ENCODE measurements at places on chromosomes 3 and 15.

GRCh38 chr3:174051191-174051590, 653.6 kb downstream of the NLGN1 start:
- DNase-seq = no peak

DNA sequence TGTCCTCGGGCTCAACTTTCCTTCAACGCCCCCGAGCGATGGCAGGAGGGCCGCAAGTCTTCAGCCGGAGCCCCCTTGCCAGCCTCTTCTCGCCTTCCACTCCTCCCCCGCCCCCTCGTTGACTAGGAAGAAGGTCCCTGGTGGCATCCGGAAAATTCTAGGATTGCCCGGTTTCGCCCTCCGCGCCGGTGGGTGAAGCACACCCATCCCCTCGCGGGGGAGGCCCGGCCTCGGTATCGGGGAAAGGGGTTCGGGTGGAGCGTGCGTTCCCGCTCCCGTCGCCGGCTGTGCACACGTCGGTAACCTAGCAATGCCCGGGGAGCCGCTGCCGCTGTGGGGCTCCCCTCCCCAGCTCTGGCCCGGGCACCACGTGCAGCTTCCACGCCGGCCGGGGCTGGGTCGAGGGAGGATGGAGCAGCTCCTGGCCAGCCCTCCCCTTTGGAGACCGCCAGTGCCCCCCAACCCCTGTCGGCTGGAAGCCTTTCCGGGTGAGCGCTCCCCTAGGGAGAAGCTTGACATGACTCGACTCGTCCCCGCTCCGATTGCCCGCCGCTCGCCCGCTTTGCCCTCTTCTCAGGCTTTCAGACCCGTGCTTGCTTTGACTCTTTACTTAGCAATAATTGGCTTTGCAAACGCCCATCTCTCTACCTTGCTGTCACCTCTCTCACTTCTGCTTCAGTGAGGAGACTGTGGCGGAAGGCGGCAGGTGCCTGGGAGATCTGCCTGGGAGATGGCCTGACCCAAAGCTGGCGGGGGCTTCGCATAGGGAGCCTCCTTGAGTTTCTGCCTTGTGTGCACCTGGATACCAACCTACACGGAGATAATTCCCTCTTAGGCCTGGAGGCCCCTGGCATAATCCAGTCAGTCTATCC, 1.3 kb downstream of the CACNA1D start:
- DNase-seq = no peak

- peak; percentile 43 for DNase-seq
These were observed 164.5 kb downstream of the XXYLT1 start for GRCh38 chr3:195106418-195106906.

DNA sequence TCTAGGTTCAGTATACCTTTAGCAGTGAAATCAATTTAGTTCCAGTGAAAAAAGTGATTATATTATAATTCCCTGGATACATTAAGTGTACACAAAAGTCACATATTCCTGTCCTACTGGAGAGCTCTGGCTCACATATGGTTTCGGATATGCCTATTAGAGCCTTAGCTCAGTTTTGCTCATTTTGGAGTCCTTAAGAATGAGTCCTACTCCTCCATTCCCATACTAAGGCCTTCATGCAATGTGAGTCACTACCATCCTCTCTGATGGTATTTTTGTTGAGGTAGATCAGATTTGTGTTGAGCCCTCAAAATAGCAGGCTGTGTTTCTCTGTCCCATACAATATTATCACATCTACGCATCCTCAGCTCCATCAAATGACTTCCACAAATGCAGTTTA, 294.2 kb upstream of the COL8A1 start:
- DNase-seq = no peak

DNA sequence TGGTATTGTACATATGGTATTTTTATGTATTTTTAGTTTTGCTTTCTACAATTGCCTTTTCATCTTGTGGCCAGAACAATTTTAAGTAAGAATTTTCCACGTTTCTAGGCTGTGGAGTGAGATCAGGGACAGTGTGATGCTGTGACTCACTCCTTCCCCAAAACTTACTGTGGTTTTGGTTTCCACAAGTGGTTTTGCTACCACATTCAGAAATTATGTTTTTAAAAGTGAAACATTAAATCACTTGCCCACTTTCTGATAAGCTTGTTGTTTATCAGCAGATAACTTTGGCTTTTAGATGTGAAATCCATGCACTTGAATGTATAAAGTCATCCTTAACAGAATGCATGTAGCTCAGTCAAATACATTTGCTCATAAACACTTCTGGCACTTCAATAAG, 192.2 kb upstream of the THRB start:
- DNase-seq = no peak

GRCh38 chr3:174206607-174207192, 652.4 kb upstream of the NAALADL2 start:
- DNase-seq = peak; percentile 20

GRCh38 chr3:197828-198491, 1.4 kb downstream of the CHL1 start:
- no peak for DNase-seq

DNA sequence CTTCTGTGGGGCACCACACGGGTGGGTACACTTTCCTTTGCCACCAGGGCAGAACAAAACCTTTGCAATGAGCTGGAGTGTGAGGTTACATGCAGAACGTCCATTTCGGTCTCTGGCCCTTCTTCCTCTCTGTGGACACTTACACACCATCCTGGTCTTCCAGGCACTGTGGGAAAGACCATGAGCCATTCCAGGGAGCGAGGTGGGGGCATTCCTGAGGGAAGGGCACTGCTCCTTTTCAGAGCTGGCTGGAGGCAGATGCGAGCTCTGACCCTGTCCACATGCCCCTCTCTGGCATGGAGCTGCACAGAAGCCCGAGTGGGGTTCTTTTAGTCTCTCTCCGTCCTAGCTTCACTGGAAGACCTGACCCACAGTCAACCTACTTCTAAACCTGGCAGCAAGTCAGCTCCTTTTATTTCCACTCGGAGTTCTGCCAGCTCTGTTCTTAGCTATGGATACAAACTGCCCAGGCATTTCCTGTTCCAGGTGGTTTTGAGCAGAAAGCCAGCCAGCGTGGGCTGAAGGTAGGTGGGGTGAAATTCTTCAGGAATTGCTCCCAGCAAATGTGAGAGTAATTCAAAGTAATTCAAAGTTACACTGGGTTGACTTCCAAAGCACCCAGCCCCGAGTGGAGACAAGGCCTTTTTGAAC, 281.4 kb downstream of the ADAMTS17 start:
- DNase-seq = no peak

- DNase-seq = no peak
These were observed 151.1 kb downstream of the PGPEP1L start for GRCh38 chr15:98856532-98856907.

- no peak for DNase-seq
These were observed 31.4 kb downstream of the GTF2E1 start for GRCh38 chr3:120773932-120774331.

GRCh38 chr15:38307251-38307650, 54.6 kb downstream of the SPRED1 start:
- no peak for DNase-seq

GRCh38 chr3:171455603-171456550, 4.3 kb downstream of the TNIK start:
- no peak for DNase-seq

- DNase-seq = no peak
These were observed 35.7 kb upstream of the MYZAP start for GRCh38 chr15:57556040-57556439.

GRCh38 chr3:122929188-122930062, 98.1 kb downstream of the SEMA5B start:
- no peak for DNase-seq

DNA sequence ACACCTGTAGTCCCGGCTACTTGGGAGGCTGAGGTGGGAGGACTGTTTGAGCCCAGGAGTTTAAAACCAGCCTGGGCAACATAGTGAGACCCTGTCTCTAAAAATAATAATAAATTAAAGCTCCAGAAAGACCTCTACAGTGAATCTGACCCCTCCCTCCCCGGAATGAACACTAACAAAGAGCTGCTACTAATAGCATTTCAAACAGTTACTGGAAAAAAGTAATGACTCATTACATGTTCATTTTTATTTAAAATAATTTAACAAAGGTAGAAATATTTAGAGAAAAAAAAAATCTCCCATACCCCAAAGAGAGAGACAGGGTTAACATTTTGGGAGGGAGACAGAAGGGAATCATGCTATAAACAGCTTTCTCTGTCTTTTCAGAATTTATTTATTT, 2.2 kb upstream of the UBA3 start:
- DNase-seq = no peak

GRCh38 chr3:150483226-150483625, 63.1 kb downstream of the SERP1 start:
- DNase-seq = no peak

DNA sequence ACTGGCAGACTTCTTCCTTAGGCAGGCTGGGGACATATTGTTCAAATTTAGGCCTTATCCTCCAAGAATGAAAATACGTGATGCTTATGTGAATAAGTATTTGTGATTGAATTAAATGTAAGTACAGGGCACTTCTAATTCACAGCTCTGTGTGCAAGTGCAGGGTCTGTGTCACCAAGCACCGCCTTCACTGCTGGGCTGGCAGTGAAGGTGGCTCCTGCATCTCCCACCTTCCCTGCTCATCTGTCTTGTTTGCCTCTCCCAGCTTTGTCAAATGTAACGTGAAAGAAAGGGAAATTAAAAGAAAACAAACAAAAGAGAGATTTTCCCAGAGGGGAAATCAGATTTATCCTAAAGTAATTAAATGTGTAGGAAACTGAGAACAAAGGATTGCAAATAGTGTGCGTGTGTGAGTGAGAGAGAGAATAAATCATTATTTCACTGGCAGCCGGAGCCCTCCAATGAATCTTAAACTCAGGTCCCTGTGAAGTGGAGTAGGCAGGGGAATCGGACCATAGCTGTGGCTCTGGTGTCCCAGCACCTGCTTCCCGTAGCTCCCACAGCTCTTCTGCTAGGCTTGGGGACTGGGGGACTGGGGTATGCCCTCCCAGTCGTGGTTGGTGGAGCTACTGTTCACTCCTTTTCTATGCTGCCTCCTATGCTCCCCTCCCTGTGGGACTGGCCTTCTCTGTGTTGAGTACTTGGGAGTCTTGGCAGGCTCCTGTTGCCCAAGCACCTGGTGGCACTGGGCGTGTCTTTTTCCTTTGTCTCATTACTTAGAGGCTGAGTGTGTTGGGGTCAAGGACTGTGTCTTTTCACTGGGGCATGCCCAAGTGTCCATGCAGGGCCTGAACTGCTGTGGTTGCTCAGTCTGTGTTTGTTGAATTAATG, 222.2 kb downstream of the EPHB1 start:
- no peak for DNase-seq

GRCh38 chr3:114741066-114741465, 406.0 kb downstream of the ZBTB20 start:
- DNase-seq = no peak

DNA sequence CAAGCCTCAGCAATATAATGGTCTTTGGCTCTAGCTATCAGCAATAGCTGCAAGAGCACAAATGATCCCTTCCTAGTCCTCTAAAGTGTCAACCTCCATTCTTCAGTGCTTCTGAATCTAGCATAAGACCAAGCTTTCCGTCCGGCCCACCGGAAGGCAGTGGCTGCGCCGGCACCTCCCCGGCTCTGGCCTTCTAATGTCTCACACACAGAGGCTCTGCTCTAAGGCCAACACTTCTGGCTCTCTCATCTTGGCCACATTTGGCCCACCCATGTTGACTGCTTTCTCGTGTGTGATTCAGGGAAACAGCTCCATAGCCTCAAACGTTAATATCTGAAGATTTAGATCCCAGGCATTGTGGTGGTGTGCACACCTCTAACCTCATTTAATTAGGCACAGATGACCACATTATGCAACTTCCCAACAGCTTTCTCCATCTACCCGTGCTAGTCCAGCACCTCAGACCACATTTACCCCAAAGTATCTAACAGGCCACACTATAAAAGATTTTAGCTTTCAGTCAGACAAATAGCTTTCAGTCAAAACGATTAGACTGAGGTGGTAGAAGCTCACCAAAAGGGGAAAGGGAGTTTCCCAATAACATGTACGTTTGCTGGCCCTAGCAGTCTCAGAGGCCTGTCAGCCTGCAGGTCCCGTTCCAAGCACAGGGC, 19.3 kb downstream of the SLC51A start:
- DNase-seq = no peak

All from HAP-1 (cell line).